ENCODE measurements at places on chromosomes 4 and X.

GRCh38 chr4:183053681-183054080, 45.4 kb upstream of the WWC2 start:
- no peak for DNase-seq

DNA sequence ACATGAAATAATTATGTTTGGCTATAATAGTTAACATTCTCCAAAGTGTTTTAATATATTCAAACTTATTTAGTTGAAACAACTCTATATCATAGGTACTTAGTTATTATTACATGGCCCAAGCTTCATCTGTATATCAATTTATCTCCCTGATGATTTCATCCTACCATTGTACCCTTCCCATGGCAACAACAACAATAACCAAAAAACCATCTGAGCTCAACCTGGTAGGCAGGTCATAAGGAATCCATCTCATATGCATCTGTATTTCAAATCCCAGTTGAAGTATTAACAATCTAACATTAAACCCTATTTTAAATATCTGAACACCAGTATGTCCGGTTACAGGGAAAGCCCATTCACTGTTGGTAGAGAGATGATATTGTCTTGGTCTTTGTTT, 33.1 kb upstream of the SLC7A11 start:
- DNase-seq, result no peak

- no peak for DNase-seq
Observed at GRCh38 chr4:177480795-177481194, 38.6 kb upstream of the AGA start.

- no peak for DNase-seq
Observed at GRCh38 chrX:56233100-56233499, 944 bp downstream of the KLF8 start.

- no peak for DNase-seq
Observed at GRCh38 chrX:13265111-13265510, 54.7 kb downstream of the ATXN3L start.

DNA sequence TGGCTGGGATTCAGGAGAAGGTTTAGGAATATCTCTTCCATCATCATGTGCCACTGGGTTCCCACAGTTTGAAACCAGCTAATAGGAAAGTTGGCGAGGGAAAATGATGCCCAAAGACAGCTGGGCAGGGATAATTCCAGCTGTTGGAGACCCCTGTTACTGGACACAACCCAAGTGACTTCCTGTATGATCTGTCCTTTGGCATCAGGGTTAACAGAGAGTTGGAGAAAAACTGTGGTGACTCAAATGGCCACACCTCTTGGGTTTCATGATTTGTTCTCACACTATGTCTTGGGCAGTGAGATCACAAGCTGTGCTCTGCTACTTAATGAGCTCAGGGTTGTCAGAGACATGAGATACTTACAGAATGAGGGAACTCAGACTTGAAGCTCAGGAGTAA, 3.8 kb downstream of the FGF16 start:
- DNase-seq, result no peak

- peak; percentile 27 for DNase-seq
Observed at GRCh38 chr4:101155368-101155767, 192.0 kb downstream of the PPP3CA start.

- DNase-seq, result no peak
Observed at GRCh38 chr4:17662694-17663093, 48.3 kb downstream of the MED28 start.

GRCh38 chr4:53640576-53641453, 49.5 kb upstream of the LNX1 start:
- no peak for DNase-seq

GRCh38 chrX:21831496-21831895, 7.9 kb upstream of the MBTPS2 start:
- no peak for DNase-seq

Data from A549 (cell line).